ENCODE measurements at places on chromosomes 16 and 17. TPM values are rescaled to one million over a fixed set of nuclear protein-coding genes. Genes with fewer than 3 reads are reported as not detected.

PRPSAP1 gene
- 27.1 TPM for total RNA-seq

TP53TG3F gene
- total RNA-seq: not detected

INTS2 gene
- total RNA-seq: 14.5 TPM

KIF2B gene
- not detected for total RNA-seq

TBX21 gene
- not detected for total RNA-seq

NHERF2 gene
- total RNA-seq: 98.1 TPM

C16orf54 gene
- total RNA-seq: not detected

NPB gene
- 0.37 TPM for total RNA-seq

HCRT gene
- total RNA-seq: not detected

PRSS21 gene
- total RNA-seq: not detected

TP53TG3 gene
- 0.25 TPM for total RNA-seq

JPH3 gene
- not detected for total RNA-seq

EDC4 gene
- total RNA-seq: 55.4 TPM

KCTD2 gene
- total RNA-seq: 15.0 TPM

EVPL gene
- not detected for total RNA-seq

SULT1A2 gene
- not detected for total RNA-seq

SMTNL2 gene
- not detected for total RNA-seq

CCL15 gene
- not detected for total RNA-seq

SEC14L1 gene
- total RNA-seq: 36.1 TPM

CACNG5 gene
- total RNA-seq: not detected

COX10 gene
- 9.6 TPM for total RNA-seq

AOC3 gene
- 0.26 TPM for total RNA-seq

TRIM65 gene
- 8.5 TPM for total RNA-seq

SMG6 gene
- 25.6 TPM for total RNA-seq

IKZF3 gene
- not detected for total RNA-seq

All from aortic smooth muscle cell (primary cell).